T-helper 2 cell (primary cell): ENCODE measurements at places on chromosomes 6 and 20.

- DNase-seq: no peak
Observed at GRCh38 chr6:135168766-135169165, 12.3 kb upstream of the MYB start.

- DNase-seq: peak; percentile 51
Observed at GRCh38 chr6:36593569-36594028, 563 bp upstream of the SRSF3 start.

- no peak for DNase-seq
Observed at GRCh38 chr6:1080453-1081337, 231.2 kb upstream of the FOXQ1 start.

GRCh38 chr20:25073544-25073943 lies 8.4 kb downstream of the VSX1 start:
- no peak for DNase-seq

DNA sequence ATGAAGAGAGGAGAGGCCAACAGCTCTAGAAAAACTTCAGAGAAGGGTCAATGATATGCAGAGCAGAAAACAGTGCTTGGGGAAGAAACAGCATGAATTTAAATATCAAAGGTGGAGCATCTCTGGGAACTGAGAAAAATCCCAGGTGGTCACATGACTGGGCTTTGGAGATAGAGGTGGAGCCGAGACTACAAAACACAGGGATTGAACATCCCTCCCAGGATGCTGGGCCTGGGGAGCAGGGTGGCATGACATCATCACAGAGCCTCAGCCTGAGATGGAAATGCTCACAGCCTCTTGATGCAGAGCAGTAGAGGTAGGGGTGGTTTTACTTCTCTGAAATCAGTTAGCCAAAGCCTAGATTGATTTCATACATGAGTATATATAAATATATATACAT lies 529.5 kb downstream of the PRKN start:
- DNase-seq: no peak

DNA sequence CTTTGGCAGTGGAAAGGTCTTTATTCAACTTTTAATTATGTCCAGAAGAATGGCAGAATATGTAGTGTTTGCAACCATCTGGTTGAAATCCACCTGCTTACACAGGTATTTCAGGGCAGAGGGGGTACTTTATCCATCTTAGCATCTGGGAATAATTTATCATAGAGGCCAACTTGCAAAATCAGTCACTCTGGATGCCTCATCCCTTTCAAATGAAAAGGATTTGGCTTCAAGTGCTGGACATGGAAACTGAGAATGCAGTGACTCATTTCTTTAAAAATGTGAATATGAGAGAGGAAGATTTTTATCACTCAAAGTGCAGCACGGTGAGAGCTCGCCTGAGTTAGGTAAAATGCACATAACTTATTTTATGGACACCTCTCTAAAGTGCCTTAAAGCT lies 758.3 kb downstream of the KIF16B start:
- no peak for DNase-seq
